Fibroblast of the aortic adventitia (primary cell): ENCODE measurements at places on chromosomes 1 and 21. TPM values are rescaled to one million over a fixed set of nuclear protein-coding genes. Genes with fewer than 3 reads are reported as not detected.

- DNase-seq: peak; percentile 11
Observed at GRCh38 chr1:9651565-9652378, at the start of gene PIK3CD. Gene PIK3CD, plus strand, starts transcription at chr1:9651731. Its CDS starts 58,725 bp downstream, at chr1:9710456.

Gene SYTL1
- 0.09 TPM in 1 of 2 replicates, not detected in the other for total RNA-seq

Gene CFAP298
- 14.1 and 17.9 TPM in 2 replicates for total RNA-seq

- DNase-seq: no peak
Observed at GRCh38 chr1:202317941-202318925, 23.5 kb downstream of the UBE2T start.

DNA sequence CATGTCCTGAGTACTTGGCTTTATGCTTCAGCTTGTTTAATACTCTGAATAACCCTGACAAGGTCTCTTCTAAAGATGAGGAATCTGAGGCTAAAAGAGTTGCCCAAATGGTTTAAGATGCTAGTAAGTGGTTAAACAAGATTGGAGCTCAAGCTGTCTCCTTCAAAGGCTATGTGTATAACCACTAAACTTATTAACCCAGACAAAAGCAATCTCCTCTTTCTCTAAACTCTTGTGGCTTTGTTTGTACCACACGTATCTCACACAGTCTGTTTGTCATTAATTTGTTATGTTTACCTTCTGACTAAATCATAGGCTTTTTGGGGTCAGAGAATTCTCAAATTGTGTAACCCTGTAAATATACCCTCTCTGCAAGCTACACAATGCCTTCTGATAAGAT is 89.9 kb downstream of the HMCN1 start:
- no peak for DNase-seq

Gene WNT4
- total RNA-seq: under 0.01 TPM in 1 of 2 replicates, not detected in the other

DNA sequence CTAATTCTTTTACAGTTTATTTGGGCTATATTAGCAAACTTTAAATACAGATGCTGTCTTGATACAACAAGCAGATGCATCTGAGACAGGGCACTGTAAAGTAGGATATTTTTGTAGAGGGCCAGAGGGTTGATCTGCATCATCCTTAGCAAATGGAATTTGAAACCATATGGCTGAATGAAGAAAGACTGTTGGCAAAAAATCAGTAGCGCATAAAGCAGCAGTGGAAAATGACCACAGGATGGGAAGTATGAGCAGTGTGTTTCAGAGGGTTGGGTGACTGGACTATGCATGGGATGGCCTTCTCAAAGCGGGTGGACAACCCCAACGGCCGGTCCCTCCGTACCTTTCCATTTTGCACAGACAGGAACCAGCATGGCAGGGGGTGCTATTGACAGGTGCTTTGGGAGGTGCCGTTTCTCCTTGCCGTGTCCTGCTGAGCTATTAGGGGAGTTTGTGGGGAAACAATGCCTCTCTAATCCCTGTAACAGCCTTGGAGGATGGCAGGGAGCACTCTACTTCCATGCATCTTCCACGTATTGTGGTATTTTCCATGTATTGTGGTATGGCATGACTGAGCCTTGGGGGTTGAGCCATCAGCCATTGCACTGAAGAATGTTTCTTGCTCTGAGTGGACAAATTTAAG is 5.9 kb downstream of the LRRC8B start:
- DNase-seq: no peak

Gene PAX7
- not detected in 2 replicates for total RNA-seq

- peak; percentile 24 for DNase-seq
Observed at GRCh38 chr1:22754106-22754768, 43.6 kb downstream of the EPHB2 start.

GRCh38 chr21:18776936-18777335 is 373.4 kb upstream of the TMPRSS15 start:
- DNase-seq: no peak

DNA sequence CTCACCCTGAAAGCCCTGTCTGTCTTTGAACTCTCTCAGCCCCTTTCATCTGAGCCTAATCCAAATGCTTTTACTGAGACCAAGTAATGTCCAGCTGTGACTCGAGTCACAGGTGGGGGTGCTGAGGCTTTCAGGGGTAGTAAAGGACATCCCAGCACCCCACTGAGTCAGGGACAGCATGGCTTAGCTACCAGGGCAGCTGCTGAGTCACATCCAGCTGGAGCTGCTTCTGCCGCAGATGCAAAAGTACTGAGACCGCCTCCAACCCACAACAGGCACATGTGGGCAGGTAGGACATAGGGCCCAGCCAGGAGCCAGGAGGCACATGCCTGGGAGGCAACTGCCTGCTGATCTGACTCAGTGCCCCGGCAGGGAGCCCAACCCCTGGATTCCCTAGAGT is 6.7 kb upstream of the VSIG8 start:
- DNase-seq: peak; percentile 24

- DNase-seq: no peak
Observed at GRCh38 chr21:29007810-29008209, 11.3 kb downstream of the RWDD2B start.
